ENCODE measurements at places on chromosomes 1 and 21.

- peak; percentile 83 for DNase-seq
These were observed 56.6 kb upstream of the RPL11 start for GRCh38 chr1:23634840-23635651.

DNA sequence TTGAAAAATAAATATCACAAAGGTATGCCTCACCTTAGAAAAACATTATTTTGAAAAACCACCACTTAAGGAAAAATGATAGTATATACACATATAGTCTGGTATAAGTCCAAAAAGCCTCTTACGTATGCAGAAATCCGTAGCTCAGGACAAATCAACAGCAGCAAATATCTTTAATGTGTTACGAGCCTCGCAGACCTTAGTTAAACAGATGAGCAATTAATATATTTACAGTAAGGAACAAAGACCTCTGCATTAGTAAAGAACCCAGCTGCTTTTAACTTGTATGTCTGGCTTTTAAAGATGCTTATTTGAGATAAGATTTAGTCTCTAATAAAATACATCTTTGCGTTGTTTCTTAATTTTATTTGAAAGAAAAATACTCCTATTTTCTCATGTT lies 79.9 kb upstream of the CHRM3 start:
- no peak for DNase-seq

GRCh38 chr1:2804628-2805351 lies 3.3 kb upstream of the TTC34 start:
- no peak for DNase-seq

- DNase-seq: peak; percentile 96
These were observed at the start of gene NCF2 for GRCh38 chr1:183590244-183591191. NCF2 (minus strand) TSS chr1:183590459; CDS start chr1:183590329, 130 bp downstream.

- no peak for DNase-seq
These were observed 1764.3 kb downstream of the NCAM2 start for GRCh38 chr21:22762463-22762862.

- no peak for DNase-seq
These were observed 49.6 kb upstream of the PSMG1 start for GRCh38 chr21:39232861-39233291.

DNA sequence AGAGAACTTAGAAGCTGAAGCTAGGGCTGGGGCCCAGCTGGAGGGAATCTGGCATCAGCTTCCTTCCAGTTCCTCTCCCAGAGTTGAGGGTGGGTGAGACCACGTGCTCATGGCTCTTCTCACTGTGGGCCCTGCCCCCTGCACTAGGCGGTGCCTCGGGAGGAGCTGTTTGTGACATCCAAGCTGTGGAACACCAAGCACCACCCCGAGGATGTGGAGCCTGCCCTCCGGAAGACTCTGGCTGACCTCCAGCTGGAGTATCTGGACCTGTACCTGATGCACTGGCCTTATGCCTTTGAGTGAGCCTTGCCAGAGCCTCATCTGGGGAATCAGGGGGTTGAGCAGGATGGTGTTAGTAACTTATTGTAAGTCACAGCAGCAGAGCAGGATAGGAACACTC lies 16.1 kb downstream of the AKR1A1 start:
- DNase-seq: no peak

DNA sequence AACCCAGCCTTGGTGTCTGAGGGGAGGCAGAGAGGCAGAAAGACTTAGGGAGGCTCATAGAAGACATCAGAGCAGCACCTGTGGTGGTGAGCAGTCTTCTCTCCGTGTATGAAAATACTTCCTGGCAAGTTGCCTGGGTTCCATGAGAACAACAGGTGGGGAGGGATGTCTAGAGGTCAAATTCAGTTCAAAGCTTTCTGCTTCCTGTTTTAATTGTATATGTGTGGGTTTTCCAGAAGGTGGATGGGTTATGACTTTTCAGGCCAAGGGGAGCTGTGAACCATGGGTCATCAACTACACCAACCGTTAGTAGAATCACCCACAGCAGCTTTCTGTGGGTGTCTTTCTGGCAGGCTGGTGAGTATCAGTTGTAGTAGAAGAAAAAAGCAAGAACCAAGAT lies 4.1 kb upstream of the FCRL2 start:
- DNase-seq: peak; percentile 83

DNA sequence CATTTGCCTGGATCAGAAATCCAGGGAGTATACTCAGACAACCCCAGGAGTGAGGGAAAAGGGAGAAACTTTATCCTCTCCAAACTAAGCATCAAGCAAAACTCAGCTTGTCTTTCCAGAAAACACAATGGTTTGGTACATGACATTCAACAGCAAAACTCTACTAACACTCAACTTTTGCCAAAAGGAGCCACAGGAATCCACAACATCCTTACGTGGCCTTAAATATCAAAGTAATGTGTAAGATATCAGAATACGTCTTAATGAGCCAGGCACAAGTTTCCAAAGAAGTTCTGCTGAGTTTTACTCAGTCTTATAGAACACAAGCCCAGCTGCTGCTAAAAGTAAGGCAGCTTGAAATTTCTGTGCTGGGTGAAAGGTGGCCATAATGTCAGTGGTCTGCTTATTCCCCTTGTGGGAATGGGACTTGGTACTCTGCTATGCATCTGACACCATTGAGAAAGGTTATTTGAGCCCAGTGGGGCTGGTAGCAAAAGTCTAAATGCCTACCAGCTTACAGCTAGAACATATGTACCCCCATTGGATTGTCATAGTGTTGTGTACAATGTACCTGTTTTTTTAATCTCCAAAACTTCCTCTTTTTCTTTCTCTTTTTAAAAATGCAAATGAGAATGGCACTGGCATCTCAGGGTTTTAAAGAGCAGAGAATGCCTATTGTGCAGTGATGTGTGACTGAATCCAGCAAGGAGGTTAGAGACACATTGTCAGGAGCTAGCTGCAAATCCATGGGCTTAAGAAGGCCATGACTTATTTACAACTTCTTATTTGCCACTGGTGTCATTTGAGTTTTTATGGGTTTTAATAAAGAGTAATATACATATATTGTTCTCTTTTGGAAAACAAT lies 62.0 kb upstream of the ST6GALNAC3 start:
- DNase-seq: no peak

GRCh38 chr1:225747566-225747965 lies 30.1 kb upstream of the SRP9 start:
- no peak for DNase-seq

GRCh38 chr1:17640393-17640792 lies 100.9 kb downstream of the ARHGEF10L start:
- no peak for DNase-seq

- DNase-seq: peak; percentile 5
These were observed 23.1 kb upstream of the HFM1 start for GRCh38 chr1:91427741-91428140.

GRCh38 chr1:211986628-211987254 lies 48.6 kb downstream of the INTS7 start:
- DNase-seq: peak; percentile 79

DNA sequence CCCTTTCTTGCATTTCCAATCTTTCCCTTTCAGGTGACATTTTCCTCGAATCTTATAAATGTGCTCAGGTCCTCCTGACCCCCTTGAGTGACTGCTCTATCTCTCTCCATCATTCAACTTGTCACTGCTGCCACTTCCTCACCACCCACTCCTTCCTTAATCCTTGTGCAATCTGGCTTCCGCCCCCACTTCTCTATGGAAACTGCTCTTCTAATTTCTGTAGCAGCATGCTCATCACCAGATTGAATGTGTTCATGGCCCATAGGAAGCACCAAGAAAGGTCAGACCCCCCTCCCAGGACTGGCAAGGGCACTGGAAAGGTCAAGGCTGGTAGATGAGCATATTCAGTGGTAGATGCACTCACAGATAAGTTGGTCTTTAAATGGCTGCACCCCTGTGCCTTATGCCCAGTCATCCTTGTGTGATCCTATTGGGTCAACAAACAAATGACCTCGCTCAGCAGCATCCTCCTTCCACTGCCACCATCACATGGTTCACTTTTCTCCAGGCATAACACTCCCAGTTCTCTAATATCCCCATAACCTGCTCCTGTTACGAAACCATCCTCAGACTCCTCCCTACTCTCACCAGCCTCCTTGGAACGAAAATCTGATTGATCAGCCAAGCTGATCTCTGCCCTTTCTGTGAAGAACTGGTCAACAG lies 288.5 kb upstream of the POU3F1 start:
- DNase-seq: no peak

DNA sequence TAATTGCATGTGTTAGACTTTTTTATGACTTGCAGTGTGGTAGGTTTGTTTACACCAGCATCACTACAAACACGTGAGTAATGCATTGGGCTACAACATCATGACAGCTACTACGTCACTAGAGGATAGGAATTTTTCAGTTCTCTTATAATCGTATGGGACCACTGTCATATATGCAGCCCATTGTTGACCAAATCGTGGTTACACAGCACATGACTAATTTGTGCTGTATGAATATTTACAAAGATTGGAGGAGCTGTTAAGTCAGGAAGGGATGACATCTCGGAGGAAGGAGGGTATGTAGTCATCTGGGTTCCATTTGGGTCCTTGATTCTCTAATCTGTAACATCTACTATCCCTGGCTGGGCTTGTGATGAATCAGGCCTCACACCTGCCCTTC lies 270.9 kb downstream of the TNR start:
- no peak for DNase-seq

DNA sequence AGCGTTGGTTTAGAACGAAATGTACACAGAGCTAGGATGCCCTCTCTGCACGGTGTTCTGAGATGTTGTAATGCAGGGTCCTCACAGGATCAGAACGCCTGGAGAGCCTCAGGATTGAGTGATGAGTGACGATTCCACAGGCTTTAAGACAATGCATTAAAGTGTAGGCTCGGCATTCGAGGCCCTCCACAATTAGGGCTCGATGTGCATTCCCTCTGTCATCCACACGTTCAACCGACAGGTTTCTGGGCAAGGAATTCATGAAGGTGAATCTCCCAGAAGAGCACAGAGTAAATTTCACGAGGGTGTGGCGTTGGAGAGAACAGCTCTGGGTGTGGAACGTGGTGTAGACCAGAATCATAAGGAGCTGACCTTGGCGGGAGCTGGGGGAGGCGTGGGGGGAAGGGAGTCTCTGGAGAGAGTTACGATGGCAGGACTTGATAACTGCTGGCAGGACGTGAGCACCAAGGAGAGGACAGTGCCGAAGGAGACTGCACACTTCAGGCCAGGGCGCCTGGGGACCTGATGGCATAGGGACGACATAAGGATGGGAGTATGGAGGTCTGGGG lies 51.0 kb upstream of the EFHD2 start:
- no peak for DNase-seq

GRCh38 chr21:26451081-26451740 lies 121.9 kb downstream of the CYYR1 start:
- no peak for DNase-seq

DNA sequence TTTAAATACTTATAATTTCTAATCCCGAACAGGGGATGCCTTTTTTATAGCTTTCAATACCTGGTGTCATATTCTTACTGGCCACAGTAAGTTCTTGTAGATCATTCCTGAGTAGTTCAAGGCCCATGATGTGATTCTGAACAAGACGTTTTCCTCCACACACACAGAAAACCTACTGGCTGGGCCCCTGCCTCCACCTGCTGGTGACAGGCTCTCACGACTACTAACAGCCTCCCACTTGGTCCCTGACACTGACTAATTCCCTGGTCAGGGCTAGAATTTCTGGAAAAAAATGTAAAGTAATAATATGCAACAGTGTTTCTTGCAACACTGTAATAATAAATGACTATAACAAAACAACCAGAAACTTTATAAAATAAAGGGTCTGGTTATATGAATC lies 50.4 kb upstream of the RIPK4 start:
- DNase-seq: peak; percentile 71

DNA sequence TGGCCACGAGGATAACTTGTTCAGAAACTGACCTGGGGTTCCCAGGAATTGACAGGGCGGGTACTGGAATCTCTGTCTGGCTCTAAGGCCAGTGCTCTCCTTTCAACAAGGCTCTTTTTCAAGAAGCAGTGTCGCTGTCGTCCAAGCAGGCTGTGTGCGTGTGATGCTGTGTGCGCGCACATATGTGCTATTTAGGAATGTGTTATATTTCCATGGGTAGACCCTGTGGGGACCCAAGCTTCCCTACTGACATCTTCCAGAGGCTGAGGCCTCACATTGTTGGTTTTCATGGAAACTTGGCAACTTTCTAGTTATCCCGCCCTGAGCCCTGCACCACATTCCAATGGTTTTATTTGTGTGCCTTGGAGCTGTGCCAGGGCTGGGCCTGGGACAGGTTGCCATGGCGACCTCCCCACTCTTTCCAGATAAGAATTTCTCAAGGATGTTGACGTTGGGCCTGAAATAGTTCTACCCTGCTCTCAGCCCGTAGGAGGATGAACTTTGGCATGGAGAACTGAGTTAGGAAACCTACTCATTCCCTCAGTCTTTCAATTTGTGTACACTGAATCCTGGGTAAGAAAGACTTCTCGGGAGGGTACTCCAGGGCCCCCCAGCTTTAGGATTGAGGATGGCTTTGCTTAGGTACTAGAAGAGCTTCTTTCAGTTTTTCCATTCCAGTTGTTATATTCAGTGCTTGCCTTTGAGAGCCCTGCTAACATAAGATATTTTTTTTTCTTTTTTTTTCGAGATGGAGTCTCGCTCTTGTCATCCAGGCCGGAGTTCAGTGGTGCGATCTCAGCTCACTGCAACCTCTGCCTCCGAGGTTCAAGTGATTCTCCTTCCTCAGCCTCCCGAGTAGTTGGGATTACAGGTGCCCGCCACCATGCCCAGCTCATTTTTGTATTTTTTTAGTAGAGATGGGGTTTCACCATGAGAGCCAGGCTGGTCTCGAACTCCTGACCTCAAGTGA lies 38.8 kb upstream of the SRSF10 start:
- no peak for DNase-seq

- peak; percentile 14 for DNase-seq
These were observed 1.1 kb downstream of the ZSWIM5 start for GRCh38 chr1:45205011-45205909.

GRCh38 chr1:43707190-43708001 lies at the start of gene ST3GAL3:
ST3GAL3 (plus strand) TSS chr1:43707536; CDS start chr1:43736263, 28,727 bp downstream.
- peak; percentile 96 for DNase-seq

DNA sequence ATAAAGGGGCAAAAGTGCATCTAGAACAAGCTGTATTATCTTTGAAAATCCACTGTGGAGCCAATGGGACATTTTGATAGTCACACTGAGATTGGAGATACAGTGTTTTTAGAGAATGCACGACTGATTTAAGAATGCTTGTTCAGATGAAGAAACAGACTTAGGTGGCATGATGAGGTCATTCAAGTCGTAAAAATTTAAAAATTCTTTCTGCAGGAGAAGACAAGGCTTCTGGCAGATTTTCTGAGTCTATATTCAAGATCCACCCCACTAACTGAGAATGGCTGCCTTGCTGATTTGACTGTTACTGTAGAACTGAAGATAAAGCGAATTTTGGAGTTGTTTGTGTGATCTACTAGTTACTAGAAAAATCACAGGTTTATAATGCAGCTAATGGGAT lies 310.6 kb downstream of the LRRC7 start:
- no peak for DNase-seq

DNA sequence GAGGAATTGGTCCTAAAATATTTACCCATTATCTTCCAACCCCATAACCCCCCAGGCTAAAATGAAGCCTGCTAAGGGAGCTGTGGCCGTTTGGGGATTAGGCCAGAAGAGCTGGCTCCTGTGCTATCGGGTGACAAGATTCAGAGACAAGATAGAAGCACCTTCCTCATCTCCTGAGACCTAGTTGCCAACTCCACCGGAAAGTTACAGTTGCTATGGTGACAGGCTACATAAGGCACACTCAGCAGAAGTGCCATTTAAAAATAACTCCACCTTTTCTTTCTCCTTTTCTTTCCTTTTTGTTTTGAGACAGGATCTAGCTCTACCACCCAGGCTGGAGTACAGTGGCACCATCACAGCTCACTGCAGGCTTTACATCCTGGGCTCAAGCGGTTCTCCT lies 43.6 kb upstream of the ROR1 start:
- DNase-seq: no peak

- peak; percentile 72 for DNase-seq
These were observed 388.8 kb downstream of the NTNG1 start for GRCh38 chr1:107529511-107530149.

Data from GM12865 (cell line).